ENCODE measurements at places on chromosomes 13 and 19.

GRCh38 chr13:113751491-113751890 is 7.5 kb upstream of the TMEM255B start:
- no peak for DNase-seq

- DNase-seq = no peak
Observed at GRCh38 chr13:94090773-94091480, 388.6 kb downstream of the DCT start.

- DNase-seq = no peak
Observed at GRCh38 chr19:5192568-5192967, 148.0 kb downstream of the PTPRS start.

DNA sequence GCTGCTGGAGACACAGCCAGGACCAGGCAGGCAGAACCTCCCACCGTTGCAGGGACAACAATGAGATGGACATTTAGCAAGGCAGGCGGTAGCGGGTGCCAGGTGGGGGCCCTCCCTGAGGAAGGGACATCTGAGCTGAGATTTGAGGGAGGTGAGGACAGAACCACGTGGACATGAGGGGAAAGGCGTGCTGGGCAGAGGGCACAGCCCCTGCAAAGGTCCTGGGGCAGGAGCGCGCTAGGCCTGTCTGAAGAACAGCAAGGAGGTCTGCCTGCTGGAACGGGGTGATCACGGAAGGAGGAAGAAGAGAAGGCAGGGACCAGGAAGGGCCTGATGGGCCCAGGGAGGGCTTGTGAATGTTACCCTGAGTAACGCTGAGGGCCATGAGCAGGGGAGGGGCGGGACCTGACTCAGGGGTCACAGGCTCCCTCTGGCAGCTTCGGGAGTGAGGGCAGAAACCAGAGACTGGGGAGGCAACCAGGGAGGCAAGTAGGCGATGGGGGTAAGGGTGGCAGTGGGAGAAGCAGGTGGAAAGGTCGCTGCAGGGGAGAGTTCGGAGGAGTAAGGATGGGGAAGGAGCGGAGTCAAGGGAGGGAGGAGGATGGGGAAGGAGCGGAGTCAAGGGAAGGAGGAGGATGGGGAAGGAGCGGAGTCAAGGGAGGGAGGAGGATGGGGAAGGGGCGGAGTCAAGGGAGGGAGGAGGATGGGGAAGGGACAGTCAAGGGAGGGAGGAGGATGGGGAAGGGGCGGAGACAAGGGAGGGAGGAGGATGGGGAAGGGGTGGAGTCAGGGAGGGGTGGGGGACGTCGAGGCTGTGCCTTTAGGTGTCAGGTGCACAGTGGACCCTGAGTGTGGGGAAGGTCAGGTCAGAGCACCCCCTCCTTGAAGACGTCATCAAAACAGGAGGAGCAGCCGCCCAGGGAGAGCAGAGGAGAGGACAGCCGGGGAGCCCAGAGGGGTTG is 15.7 kb upstream of the B3GNT3 start:
- no peak for DNase-seq

DNA sequence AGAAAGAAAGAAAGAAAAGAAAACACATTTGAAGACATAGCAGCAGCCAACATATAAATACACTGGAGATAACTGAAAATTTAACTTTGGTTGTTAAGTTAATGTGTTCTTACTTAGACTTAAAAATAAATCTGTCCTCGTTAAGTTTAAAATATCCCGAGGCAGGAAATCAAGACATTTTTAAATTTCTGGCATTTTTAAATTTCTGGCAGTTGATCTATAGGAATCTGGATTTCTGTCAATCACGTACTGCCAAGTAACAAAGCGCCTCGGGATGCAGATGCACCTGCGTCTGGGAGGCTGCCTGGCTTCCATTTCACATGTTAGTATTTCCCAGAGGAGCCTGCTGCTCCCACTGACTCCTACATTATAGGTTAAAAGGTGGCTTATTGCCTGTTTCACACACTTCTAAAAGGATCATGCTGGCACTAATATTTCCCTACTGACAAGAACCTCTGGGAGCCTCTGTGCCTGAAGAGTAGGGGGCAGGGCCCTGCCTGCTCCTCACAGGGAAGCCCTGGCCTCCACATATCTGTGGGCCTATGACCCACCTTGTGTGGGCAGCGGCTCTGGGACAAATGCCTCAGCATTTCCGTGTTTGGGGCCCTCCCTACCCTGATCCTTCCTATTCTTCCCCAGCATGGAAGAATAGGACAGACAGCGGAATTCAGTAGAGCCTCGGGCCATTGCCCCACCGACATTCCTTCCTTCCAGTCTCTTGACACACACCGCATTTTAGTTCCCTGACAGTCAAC is 62.8 kb upstream of the ATP12A start:
- DNase-seq = no peak

- no peak for DNase-seq
Observed at GRCh38 chr19:49690079-49690655, 749 bp upstream of the CPT1C start.

GRCh38 chr13:103898481-103898880 is 832.3 kb upstream of the SLC10A2 start:
- no peak for DNase-seq

DNA sequence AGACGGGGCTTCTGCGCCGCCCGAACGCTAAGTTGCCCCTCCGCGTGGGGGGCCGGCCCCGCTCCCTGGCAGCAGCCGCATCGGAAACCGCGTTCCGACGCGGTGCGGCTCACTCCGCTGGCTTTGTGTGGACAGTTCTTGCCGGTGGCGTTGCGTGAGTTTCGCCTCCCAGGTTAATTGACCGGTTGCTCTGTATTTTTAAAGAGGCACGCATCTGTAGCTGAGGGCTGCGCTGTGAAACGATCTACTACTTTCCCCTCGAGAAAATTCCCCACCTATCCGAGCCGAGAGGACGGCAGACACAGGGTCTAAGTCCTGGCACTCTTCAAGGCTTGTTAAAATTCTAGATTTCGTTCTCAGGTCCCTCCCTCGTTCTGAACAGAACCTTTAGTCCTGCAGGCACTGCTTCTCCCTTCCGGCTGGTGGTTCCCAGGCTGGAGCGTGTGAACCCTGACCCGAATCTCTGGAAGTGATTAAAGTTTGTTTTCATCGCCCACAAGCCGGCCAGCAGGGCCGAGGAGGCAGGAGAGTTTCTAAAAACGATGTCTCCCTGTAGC is 933 bp downstream of the ARHGEF7 start:
- no peak for DNase-seq

GRCh38 chr13:30158774-30159445 is 148.4 kb downstream of the KATNAL1 start:
- peak; percentile 48 for DNase-seq

- no peak for DNase-seq
Observed at GRCh38 chr13:76759877-76760276, 126.3 kb downstream of the KCTD12 start.

DNA sequence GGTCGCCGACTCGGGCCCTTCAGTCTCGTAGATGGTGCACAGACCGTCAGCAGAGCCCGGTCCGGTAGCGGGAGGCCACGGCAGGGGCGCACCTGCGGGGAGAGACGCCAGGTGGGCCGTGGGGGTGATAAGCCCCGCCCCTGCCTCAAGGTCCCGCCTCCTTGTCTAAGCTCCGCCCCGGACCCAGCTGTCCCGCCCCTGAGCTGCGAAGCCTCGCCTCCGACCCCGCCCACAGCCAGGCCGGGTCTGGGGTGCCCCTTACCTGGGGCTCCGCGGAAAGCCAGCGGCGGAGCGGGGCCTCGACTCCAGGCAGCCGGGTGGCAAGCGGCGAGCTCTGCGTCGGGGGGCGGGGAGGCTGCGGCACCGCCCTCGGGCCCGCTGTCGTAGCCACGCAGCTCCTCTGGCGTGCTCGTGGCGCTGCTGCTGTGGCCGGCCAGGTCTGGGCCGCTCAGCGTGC is 4.7 kb downstream of the PRR36 start:
- peak; percentile 85 for DNase-seq

DNA sequence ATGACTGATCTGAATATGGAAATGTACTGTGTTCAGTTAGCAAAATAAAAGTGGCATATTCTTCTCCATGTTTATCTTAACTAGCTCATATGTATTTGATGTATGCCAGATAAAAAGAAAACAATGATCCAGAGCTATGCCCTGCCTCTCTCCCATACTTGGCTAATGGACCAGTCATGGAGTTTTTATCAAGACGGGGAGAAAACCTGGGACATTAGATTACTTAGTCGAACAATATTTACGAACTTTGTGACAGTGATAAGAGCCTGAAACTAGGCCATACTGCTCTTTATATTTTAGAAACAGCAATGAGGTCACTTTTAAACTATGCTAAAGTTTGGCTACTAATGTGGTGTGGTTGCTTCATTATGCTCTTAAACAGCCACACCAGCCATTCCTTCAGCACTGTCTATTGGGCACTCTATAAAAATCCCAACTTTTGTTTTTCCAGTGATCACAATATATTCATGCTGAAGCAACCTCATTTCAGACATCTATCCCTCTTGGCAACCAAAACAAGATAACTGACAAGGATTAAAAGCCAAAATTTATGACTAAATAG is 265.0 kb downstream of the FGF14 start:
- DNase-seq = no peak

- peak; percentile 87 for DNase-seq
Observed at GRCh38 chr19:47573071-47574026, at the start of gene ZNF541. TSS of gene ZNF541 (minus strand) at chr19:47573148. CDS start at chr19:47555856, 17,292 bp downstream.

- DNase-seq = no peak
Observed at GRCh38 chr13:87907202-87907601, 236.0 kb downstream of the SLITRK5 start.

DNA sequence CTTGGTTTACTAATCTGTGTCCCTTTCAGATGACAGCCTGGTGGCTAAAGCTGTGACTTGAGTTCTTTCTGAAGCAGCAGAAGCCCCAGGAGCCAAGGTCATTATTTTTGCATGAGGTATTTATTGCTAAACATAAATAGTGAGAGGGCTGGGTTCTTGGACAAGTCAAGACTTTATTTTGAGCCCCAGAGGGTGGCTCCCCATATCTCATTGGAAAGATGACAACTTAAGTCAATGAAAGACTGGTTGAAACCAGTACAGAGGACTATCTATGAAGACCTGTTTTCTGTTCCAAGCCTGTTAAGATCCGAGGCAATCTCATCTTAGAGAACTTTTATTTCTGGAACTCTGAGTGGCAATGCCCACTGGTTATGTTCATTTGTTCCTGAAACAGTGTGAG is 14.4 kb upstream of the ERICH6B start:
- no peak for DNase-seq

GRCh38 chr13:104837756-104838155 is 1697.7 kb downstream of the EFNB2 start:
- no peak for DNase-seq

DNA sequence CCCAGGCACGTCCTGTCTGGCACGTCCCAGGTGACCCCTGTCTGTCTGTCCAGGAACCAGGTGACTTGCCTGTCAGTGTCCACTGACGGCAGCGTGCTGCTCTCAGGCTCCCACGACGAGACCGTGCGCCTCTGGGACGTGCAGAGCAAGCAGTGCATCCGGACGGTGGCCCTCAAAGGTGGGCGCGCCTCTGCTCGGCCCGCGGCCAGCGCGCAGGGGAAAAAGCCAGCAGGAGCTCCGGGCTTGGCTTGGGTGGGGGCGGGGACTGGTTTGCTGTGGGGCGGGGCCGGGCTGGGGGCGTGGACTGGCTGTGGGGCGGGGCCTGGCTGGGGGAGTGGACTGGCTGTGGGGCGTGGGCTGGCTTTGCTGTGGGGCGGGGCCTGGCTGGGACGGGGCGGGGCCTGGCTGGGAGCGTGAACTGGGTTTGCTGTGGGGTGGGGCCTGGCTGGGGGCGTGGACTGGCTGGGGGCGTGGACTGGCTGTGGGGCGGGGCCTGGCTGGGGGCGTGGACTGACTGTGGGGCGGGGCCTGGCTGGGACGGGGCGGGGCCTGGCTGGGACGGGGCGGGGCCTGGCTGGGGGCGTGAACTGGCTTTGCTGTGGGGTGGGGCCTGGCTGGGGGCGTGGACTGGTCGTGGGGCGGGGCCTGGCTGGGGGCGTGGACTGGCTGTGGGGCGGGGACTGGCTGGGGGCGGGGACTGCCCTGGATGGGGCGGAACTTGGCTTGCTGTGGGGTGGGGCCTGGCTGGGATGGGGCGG is 7.2 kb downstream of the WDR18 start:
- DNase-seq = peak; percentile 29

DNA sequence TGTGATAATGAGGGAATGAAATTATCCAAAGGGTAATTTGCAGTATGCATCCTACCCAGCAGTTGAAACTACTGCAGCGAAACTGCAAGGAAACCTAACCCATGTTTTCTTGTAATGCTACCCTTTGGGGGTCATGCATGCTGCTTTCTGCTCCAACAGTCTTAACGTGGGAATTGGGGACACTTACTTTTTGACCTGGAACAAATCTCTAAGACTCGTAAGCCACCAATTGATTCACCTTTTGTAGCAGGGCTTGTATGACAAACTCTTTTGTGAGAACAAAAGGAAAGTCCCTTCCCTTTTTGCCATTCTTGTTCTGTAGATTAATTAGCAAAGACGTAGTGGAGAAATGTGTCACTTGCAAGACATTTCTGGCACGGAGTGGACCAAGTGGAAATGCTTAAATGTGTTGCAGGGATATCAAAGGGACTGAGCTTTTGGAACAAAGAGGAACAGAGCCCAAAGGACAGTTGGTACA is 27.4 kb downstream of the LRCH1 start:
- no peak for DNase-seq

DNA sequence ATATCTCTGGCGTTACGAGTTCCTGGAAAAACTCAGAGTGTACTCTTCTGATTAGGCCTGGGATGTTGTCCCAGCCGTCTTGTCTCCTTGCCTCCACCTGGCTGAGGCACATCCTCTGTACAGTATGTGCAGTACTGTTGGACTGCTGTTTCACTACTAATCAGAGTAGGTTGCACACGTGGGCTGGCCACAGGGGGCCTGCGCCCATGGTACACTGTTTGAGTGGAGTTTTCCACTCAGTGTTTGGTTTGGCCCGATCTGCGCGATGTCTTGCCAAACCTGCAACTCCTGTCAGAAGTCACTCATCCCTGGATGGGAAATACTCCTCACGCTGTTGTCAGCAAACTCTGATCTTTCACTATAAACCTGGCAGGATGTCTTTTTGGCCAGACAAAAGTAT is 189.6 kb upstream of the CSNK1A1L start:
- no peak for DNase-seq

GRCh38 chr13:112718318-112718717 is 28.5 kb downstream of the ATP11A start:
- DNase-seq = no peak

GRCh38 chr13:71477735-71478134 is 389.3 kb downstream of the DACH1 start:
- no peak for DNase-seq

GRCh38 chr13:41284512-41285288 is 21.3 kb upstream of the MTRF1 start:
- DNase-seq = no peak

DNA sequence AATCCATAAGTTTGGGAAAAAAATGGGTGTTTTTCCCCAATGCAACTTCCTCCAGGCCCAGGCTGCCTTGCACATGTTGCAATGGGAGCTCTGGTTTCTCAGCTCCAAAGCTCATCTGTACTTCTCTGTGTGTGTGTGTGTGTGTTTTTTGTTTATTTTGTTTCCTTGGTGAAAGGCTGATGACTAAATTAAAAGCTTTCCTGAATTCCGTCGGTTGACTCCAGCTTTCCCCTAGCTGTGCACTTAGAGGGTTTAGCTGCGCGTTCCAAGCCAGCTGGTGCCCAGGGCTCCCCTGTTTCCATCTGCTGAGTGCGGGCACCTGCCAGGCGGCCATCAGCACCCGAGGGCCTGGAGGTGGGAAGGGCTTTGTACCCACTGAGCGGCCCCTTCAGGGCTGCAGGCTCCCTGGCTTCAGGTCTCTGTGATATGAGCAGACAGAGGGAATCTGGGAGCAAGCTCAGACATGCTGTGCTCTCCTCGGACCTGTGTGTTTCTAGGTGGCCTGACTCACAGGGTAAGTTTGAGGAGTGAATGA is 129.1 kb upstream of the SOX1 start:
- no peak for DNase-seq

Data from CD8-positive, alpha-beta memory T cell (primary cell).